ENCODE measurements at places on chromosomes 4 and X.
A peak's percentile ranks its signal among the peaks of the same experiment; 100 is the strongest.

GRCh38 chr4:183888564-183888963, 16.5 kb upstream of the STOX2 start:
- no peak for DNase-seq

- no peak for DNase-seq
These were observed 53.3 kb downstream of the RGS12 start for GRCh38 chr4:3346146-3346545.

DNA sequence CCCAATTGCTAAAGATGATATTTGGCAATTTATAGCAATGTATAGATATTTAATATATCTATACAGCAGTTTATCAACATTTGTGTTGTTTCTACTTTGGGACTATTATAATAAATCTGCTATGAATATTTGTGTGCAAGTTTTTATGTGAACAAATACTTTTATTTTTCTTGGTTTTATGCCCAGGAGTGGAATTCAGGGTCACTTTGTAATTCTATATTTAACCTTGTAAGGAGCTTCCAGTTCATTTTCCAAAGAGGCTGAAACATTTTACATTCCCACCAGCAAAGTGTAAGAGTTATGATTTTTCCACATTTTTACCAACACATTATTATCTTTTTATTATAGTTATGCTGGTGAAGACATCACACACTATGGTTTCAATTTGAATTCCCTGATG, 801.3 kb downstream of the PCDH18 start:
- DNase-seq, result no peak

DNA sequence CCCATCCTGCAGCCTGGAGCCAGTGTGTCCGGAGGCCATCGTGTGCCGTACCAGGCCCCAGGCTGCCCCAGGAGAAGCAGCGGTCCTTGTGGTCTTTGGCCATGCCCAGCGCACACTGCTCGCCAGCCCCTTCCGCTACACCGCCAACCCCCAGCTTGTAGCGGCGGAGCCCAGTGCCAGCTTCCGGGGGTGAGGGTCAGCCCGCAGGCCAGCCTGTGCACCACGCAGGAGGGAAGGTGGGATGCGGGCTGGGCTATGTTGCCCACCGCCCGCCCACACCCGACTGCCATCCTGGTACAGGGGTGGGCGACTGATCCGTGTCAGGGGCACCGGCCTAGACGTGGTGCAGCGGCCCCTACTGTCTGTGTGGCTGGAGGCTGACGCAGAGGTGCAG, 7.6 kb upstream of the SRPK3 start:
- no peak for DNase-seq

GRCh38 chrX:31279359-31279758, 207.5 kb upstream of the FTHL17 start:
- no peak for DNase-seq

- peak; percentile 54 for DNase-seq
These were observed 729 bp upstream of the IRF2 start for GRCh38 chr4:184475096-184475461.

DNA sequence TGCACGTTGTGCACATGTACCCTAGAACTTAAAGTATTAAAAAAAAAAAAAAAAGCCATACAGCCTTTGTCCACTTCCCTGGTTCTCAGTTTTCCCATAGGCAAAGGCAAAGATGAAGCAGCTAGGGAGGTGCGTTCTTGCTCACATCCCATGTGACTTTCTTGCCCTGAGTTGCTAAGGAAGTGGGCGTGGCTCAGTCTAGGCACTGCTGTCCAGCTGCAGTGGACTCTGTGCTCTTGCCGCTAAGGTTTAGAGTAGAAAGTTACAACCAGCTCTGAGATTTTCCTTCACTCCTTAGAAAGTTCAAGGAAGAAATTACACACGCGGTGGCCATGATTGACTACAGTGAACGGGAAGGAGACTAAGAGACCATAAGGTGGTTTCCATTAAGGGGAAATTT, 144.7 kb downstream of the NAA11 start:
- DNase-seq, result no peak

- no peak for DNase-seq
These were observed 73.1 kb downstream of the CC2D2A start for GRCh38 chr4:15542760-15543159.

DNA sequence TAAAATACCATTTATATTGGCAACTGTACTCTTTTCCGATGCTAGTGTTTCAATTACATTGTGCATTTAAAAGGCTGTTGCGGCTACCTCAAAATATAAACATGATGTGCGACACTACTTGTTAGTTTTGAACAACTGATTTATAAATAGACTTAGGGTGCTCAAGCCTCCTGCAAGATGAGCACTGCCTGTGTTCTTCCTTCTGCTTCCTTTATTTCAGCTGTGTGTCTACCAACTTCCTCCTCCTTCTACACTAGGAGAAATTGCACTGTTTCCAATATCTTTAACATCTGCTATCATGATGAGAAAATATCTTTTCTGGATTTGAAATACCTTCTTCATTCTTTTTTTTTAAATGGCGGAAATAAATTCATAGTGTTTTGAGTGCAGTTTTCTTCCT, 24.0 kb downstream of the TET2 start:
- no peak for DNase-seq

DNA sequence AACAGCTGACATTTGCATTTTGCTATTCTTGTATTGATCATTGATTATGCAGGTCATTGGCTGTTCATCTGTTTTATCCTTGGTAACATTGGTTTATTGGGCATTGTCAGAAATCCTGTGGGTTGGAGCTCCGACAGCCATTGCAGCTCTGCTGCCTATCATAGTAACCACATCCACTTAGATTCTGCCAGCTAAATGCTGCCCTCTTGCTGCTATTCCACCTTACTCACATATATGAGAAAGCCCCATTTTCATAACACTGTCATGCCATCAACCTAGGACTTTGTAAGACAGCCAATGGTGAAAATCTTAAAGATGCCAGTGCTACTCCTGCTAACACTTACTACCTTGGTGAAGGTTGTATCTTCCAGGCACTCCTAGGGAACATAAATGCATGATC, 187.3 kb upstream of the CXCL13 start:
- no peak for DNase-seq

GRCh38 chrX:331151-331824, 12.7 kb upstream of the GTPBP6 start:
- DNase-seq, result no peak

DNA sequence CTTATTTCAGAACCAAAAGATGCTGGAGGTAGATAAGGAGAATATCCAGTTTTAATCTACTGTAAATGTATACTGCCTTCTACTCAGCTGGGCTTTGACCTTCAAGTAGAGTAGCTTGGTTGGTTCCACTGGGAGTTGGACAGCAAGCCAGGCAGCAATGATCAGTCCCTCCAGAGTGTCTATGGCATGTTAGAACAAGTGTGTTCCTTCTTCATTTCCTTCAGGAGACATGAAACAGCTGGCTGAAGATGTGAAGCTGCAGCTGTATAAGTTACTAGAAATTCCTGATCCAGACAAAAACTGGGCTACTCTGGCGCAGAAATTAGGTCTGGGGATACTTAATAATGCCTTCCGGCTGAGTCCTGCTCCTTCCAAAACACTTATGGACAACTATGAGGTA, 111.1 kb downstream of the NFKB1 start:
- no peak for DNase-seq

GRCh38 chr4:11472535-11472934, 43.8 kb upstream of the HS3ST1 start:
- DNase-seq, result no peak

DNA sequence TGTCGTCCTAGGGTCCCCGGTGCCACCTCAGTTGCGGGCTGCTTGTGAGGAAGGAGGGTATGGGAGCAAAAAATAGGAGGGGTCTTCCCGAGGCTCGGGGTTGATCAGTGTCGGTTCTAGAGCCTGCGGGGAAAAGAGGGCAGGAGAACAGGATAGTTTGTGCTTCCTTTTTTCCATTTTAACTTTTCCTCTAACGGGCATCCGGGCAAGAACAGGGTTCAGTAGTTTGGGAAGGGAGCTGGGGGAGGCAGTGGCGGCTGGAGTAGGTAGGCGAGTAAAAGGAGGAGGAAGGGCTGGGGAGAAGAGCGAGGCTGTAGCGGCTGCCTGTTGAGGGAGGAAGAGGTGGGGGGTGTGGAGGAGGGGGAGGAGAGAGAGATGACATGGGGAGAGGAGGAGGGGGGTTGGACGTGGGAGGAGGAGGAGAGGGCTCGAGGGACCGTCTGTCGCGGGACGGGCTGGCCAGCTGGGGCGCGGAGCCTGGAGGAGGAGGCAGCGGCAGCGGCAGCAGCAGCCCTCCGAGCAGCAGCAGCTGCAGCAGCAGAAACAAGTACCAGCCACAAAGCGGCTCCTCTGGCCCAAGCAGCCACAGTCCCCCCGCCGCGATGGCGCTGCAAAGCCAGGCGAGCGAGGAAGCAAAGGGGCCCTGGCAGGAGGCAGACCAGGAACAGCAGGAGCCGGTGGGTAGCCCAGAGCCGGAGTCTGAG, at the start of gene SLC16A2:
Gene SLC16A2 (plus strand): TSS at position 458 of the 704 bp plus-strand sequence. CDS start 145 bp downstream, at position 603.
- DNase-seq, result peak; percentile 43

DNA sequence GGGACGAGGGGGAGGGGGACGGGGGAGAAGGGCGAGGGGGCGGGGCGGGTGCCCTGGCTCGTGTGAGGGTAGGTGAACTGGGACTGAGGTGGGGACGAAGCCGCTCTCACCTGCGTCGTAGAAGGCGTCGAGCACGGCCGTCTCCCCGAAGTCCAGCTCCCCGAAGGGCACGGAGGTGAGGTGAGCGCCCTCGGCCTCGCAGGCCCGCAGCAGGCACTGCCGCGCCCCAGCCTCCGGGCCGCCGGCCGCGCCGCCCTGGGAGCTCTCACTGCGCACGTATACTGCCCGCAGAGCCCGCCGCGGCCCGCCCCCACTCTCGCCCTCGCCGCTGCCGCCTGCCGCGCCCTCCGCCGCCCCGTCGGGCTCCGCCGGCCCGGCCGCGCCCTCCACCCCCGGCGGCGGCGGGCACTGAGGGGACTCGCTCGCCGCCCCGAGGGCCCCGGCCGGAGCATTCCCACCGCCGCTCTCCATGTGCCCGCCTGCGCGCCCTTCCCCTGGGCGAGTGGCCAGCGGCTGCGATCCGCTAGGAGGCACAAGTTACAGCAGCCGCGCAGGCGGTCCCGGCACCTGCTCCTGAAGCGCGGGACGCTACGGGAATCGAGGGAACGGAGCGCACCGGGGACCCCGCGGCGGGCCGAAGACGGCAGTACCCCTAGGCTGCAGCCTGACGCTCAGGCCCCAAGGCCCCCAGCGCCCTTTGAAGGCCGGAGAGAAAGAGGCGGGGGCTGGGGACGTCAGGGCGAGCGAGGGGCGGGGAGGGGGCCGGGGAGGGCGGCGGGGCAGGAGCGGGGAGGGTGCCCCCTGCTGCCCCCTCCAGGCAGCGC, at the start of gene MAP3K15:
Gene MAP3K15 (minus strand): TSS at position 718 of the 824 bp plus-strand sequence. CDS start 247 bp downstream, at position 471.
- no peak for DNase-seq

- DNase-seq, result no peak
These were observed 11.9 kb downstream of the HADH start for GRCh38 chr4:108001540-108002135.

- peak; percentile 27 for DNase-seq
These were observed 1.8 kb downstream of the ARHGAP4 start for GRCh38 chrX:153924149-153924861.

DNA sequence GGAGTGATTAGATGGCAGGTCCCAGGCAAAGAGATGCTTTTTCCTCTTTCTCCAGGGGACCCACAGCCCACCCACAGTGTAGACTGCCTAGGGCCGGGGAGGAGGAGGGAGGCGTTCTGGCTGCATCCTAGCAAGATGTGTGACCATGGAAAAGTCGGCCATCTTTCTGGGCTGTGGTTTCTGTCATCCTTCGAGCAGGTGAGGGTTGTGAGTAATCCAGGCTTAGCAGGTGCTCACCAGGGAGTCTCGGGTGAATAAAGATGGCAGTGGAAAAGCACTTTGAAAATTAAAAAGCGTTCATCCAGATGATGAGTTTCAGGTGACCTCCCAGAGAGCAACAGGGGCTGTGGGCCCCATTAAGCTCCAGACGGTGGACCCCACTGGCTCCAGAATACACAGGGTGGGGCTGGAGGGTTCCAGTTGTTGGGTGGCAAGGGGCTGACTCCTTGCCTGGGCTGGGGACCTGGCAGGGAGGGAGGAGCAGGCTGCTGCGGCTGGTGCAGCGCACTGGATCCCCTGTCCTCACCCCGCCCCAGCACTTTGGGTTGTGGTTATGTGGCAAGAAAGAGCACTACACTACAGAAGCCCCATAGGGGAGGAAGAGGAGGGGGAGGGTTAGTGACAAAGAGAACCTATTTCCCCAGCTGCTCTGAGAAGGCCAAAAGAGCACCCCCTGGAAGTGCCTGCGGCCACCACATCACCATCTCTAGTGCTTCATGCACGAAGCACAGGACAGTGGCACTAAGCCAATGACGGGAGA, 23.7 kb downstream of the ELF4 start:
- peak; percentile 39 for DNase-seq

- DNase-seq, result no peak
These were observed 88.6 kb downstream of the TSPAN7 start for GRCh38 chrX:38649674-38650647.

DNA sequence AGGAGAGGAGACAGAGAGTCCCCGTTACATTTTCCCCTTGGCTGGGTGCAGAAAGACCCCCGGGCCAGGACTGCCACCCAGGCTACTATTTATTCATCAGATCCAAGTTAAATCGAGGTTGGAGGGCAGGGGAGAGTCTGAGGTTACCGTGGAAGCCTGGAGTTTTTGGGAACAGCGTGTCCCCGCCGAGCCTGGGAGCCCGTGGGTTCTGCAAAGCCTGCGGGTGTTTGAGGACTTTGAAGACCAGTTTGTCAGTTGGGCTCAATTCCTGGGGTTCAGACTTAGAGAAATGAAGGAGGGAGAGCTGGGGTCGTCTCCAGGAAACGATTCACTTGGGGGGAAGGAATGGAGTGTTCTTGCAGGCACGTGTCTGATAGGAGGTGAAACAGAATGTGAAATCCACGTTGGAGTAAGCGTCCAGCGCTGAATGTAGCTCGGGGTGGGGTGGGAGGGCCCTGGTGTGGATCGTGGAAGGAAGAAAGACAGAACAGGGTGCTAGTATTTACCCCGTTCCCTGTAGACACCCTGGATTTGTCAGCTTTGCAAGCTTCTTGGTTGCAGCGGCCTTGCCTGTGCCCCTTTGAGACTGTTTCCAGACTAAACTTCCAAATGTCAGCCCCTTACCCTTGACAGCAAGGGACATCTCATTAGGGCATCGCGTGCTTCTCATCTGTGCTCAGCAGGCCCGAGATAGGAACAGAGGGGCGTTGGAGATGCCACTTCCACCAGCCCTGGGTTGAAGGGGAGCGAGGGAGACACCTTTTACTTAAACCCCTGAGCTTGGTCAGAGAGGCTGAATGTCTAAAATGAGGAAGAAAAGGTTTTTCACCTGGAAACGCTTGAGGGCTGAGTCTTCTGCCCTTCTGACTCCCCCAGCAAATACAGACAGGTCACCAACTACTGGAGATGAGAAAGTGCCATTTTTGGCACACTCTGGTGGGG, 2.7 kb downstream of the SHOX start:
- no peak for DNase-seq

DNA sequence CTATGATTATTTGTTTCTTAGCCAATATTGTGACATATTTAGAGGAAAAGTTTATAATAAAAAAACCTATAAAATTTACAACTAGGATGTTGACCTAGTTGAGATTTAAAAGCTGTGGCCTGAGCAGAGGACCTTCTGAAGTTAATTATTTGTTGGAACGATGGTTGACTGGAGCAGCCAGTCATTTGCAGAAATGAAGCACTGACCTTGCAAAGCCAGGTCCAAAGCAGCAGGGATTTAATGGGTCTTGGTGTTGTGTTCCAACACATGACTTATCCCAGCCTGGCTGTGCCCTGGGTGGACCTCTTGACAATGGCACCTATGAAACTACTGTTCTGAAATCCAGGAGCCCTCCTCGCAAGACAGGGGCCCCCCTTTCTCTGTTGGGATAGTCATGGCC, 235.2 kb downstream of the FRAS1 start:
- no peak for DNase-seq
